CD4-positive, alpha-beta T cell treated with Interferon gamma for 1 hour (primary cell): ENCODE measurements at places on chromosomes 4 and X.

DNA sequence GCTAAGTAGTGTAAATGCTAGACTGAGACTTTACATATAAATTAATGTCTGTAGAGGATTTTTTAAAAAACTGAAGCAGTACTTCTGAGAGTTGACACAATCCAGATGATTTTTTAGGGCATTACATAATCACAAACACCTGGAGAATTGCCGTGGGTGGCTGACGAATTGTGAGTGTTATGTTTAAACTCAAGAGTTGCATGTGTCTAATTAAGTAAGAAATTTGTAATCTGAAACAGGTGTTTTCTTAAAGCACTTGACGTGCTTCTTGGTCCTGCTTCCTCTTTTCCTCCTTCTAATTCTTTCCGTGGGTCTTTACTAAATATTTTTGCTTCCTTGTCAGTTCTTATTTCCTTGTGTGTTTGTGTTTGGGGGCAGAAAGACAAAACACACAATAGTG is 27.8 kb downstream of the PIR start:
- DNase-seq = no peak

DNA sequence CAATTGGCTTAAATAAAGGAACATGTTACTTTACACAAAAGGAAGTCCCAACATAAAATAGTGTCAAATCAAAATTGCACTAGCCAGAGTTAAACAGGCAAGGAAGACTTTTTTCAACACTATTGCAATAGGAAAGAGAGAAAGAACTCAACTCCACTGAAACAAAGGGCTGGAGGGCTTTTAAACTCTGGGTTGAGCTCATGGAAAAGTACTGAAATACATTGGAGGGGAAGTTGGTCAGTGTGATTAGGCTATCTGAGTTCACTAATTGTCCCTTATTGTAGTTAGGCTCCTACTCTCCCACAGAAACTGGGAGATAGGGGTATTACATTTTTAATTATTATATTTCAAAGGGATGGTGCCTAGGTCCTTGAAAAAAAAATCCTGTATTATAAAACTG is 491.2 kb upstream of the LCORL start:
- no peak for DNase-seq

GRCh38 chr4:77599378-77599777 is 6.2 kb upstream of the CXCL13 start:
- no peak for DNase-seq

- DNase-seq = no peak
Measured at GRCh38 chr4:15005474-15006115, 3.3 kb downstream of the CPEB2 start.

GRCh38 chr4:40946652-40947051 is 196.9 kb downstream of the NSUN7 start:
- no peak for DNase-seq

GRCh38 chrX:40022421-40022820 is 75.3 kb downstream of the BCOR start:
- DNase-seq = no peak

GRCh38 chrX:17160975-17161374 is 214.0 kb upstream of the NHS start:
- no peak for DNase-seq

DNA sequence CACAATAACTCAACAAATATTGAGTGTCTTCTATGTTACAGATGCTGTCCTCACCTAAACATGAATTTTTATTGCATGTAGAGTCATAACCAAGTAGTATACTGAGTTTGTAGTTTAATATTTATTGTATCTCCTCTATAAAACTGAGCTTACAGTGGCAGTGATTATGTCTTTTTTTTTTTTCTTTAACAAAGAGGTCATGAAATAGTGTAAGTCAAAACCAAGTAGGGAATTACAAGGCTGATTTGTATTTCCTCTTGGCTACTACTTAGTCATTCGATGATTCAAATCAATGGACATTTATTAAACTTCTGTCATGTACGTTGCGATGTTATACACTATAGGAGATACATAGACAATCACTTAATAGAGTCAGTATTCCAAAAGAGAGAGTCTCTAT is 48.4 kb downstream of the IL15 start:
- DNase-seq = no peak

DNA sequence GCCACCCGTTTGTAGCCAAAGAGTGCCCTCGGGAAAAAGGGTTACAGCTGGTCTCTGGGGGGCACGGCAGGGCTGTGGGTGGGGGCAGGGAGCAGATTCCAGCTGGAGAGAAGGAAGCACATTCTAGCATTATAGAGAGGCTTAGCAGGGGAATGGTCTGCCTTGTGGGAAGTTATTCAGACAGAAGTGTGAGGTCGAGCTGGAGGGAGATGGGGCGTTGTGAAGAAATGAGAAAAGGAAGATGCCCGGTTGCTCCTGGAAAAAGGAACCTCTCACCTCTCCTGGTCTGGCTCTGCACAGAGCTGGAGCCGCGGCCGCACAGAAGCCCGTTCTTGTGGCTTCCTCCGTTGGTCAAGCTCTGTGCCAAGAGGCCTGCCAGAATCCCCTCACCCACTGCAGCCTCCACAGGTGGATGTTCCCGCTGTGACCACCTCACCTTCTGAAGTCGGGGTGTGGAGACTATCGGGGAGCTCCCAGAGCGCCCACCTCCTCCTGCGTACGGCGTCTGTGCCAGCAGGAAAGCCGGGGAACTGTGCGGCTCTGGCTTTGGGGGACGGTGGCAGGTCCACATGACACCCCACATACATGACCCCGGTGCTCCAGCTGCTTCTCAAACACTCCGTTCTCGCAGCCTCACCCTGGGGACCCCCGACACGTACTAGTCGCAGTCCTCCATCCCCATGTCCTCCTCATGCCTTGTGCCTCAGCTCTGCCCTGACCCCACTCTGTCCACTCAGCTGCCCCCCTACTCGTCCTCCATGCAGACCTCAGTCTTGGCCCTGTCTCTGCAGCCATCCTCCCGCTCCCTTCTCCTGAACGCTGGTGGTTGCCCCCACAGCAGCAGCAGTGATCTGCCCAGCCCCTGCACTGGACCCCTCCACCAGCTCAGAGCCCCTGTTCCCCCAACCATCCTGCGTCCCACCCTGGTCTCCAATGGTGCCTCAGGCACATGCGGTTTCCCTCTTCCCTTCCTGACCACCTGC is 52.2 kb upstream of the HGFAC start:
- no peak for DNase-seq

GRCh38 chrX:15683193-15683592 is 18.6 kb upstream of the CLTRN start:
- DNase-seq = no peak

DNA sequence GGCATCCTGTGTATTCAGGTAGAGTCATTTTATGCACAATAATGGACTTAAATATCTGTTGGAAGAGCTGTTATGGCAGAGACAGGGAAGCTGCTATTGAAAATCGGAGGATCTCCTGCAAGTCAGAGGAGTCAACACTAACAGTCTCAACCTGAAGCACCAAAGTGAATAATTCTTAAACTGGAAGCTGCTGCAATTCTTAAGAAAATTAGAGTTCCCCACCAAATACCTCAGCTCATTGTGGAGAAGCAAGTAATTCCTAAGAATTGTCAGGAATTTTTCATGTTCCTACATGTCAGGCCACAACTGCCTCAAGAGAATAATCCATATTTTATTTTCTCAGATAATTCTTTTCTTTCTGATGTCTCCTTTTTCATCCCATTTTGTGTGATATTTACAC is 892.6 kb upstream of the LCORL start:
- DNase-seq = no peak

- no peak for DNase-seq
Measured at GRCh38 chr4:141153751-141154510, 20.7 kb upstream of the RNF150 start.
